Activated CD4-positive, alpha-beta T cell treated with anti-CD3 and anti-CD28 coated beads, Interleukin-2, amount 50 U/mL, for 48 hours (primary cell): ENCODE measurements at places on chromosomes 7 and 10.

DNA sequence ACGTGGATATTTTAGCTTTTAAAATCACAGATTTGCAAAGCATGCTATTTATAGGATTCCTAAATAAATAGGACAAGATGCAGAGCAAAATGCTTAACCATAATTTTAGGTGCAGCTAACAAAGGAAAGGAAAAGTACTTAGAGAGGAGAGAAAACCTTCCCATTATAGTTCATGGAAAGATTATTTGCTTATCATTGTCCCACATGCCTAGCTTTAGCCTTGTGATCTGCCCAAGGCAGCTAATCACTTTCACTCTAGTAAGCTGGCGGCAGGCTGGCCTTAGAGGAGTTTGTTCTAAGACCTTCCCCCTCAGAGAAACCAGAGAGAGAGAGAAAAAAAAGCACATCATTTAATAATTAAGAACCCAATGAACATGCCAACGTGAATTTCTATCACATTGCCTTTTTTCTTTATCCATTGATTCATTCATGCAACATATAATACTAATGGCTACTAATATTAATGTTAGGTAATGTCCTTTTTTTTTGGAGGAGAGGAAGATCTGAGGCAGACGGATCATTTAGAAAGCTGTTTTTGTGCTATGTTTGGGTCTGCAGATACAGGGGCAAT lies 274.6 kb downstream of the ARL4A start:
- DNase-seq = no peak

DNA sequence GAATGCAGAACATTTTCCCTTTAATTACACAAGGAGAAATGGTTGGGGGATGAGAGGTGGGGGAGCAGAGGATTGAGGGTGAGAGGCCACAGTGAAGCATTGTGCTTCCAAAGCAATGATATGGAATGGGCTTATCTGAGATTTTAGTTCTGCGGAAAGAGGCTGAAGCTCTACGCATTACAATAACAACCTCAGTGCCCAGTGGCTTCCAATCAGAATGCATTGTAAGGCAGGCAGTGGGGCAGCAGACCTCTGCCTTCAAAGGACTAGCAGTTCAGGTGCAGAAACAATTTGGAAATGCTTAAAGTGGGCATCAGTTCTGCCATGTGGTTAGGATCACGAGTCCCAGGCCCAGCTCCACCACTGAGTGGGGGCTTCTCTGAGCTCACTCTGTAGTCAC lies 251.0 kb upstream of the ZMIZ1 start:
- DNase-seq = no peak

GRCh38 chr10:88413412-88413811 lies 169.7 kb downstream of the RNLS start:
- no peak for DNase-seq

DNA sequence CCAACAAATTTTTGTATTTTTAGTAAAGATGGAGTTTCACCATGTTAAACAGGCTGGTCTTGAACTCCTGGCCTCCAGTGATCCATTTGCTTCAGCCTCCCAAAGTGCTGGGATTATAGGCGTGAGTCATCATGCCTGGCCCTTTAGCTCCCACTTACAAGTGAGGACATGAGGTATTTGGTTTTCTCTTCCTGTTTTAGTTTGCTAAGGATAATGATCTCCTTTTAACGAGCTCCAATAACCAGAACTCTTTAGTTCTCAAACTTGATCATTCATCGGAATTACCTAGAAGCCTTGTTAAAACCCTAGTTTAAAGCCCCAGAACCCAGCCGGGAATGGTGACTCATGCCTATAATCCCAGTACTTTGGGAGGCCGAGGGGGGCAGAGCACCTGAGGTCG lies 481.4 kb downstream of the TYW1 start:
- no peak for DNase-seq

DNA sequence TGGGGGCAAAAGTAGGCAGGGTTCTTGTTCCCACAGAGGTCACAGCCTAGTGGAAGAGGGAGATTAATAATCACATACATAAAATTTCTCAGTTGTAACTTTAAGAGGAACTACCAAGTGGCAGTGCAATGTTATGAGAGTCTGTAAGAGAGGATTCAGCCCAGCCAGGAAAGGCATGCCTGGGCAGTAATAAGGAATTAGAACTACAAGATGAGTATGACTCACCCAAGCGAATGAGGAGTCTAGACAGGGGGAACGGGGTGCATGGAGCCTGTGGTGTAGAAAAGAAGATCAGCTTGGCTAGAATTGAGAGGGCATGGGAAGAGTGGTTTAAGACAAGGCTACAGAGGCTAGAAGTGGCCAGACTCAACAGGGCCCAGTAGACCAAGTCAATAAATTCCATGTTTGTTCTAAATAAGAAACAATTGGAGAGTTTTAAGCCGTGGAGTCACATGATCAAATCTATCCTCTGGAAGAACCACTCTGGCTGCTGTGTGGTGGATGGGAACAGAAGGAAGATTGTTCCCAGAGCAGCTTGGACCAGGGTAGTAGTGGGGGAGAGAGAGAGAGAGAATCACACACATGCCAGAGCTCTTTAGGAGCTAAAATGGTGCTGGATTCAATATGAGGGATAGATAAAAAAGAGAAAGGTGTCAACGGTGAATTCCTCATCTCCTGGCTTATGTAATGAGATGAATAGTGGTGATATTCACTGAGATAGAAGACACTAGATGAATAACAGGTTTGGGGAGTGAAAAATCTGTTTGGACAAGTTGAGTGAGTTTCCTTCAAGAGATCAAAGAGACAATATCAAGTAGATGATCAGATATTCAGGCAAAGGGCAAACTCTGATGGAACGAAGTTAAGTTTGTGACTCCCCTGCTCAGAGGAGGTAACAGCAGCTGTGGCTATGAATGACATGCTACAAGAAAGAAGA lies 265.1 kb downstream of the FGFR2 start:
- no peak for DNase-seq

- DNase-seq = no peak
Observed at GRCh38 chr7:37150180-37150579, 298.5 kb downstream of the ELMO1 start.

- peak; percentile 51 for DNase-seq
Observed at GRCh38 chr10:50310560-50311174, 59.4 kb upstream of the ASAH2 start.

- DNase-seq = no peak
Observed at GRCh38 chr10:76382381-76382851, 951.0 kb downstream of the LRMDA start.

GRCh38 chr10:121070275-121071070 lies 219.3 kb downstream of the WDR11 start:
- DNase-seq = no peak

- DNase-seq = no peak
Observed at GRCh38 chr10:19947215-19947614, 131.0 kb downstream of the PLXDC2 start.

DNA sequence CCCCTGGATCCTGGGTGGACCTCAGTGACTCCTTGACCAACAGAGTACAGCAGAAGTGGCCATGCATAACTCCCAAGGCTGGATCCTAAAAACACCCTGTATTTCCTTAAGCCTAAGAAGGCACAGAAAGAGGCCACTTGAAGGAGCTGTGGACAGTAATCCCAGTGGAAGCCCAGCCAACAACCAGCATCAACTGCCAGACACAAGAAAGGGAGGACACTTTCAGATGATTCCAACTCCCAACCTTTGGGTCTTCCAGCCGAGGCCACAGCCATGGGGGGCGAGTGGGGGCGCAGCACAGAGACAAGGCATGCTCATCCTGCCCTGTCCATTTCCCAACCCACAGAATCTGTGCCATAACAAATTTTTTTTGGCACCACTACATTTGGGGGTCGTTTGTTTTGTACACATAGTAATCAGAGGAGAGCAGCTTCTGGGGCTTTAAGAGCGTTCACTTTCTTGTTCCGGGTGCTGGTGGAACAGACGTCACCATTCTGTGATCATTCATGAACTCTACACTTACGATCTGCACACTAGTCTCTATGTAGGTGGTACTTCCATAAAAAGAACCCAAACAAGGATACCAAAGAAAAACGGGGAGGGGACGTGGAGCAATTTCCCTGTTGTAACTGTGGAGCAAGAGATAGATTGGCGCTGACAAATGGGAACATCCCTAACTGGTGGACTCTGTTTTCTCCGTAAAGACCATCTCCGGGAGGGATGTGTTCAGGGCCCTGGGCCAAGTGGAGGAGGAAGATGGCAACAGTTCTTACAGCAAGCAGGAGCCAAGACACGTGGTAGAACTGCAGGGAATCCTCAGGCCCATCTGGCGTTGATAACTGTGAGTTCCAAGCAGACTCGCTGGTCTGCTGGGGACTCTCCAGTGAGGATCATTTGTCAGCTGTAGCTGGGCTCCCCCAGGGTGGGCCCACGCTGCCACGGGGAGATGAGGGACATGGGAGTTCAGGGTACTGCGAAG lies 6.0 kb upstream of the SLC29A3 start:
- no peak for DNase-seq

DNA sequence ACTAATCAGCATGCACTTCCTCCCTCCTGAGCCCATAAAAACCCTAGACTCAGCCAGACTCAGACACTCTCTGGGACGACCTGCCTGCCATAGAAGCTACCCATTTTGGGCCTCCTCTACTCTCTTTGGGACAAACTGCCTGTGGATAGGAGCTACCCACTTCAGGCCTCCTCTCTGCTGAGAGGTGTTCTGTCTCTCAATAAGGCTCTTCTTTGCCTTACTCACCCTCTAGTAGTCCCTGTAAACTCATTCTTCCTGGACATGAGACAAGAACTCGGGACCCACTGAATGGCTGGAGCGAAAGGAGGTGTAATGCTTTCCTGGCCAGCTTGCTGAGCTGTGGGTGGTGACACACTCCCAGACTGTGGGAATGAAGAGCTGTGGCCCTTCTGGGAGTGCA lies 424.8 kb upstream of the FZD8 start:
- no peak for DNase-seq

DNA sequence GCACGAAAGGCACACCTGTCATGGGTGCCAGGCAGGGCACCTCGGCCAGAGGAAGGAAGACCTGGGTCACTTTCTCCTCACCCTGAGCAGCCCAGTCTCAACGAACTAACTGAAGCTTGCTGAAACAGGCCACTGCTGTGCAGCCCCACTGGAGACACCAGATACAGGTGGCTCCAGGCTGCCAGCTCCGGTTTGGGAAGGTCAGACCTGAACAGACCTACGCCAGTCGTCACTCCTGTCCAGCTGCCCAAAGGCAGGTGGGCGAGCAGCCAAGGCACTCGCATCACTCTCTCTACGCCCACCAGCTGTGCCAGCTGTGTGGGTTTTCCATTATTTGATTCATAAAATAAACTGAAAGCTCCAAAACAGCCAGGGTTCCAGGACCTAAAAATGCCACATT lies 256.1 kb downstream of the ZMYND11 start:
- DNase-seq = no peak

- no peak for DNase-seq
Observed at GRCh38 chr10:38050212-38050611, 39.7 kb downstream of the ZNF33A start.

DNA sequence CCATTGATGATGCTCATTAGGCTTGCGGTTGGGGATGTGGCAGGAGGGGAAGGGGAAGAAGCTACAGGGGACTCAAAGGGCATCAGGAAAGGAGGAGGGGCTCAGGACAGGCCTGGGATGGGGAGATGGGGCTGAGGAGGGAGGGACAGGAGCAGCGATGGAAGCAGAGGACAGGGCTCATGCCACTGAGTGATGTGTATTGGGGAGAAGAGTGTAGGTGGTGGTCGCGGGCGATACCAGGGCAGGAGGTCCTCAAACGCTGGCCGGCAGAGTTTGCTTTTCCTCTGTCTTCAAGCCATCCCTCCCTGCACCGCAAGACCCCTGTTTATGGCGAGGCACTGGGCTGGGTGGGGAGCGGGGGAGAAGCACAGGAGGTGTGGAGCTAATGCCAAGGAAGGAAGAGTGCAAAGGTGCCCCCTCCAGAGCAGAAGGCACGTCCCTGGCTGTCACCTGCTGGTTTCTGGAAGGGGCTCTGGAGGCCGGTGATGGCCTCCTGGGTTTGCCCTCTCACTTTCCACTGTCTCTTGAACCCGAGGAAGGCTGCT lies 134.7 kb downstream of the SVIL start:
- no peak for DNase-seq

GRCh38 chr7:30193336-30193943 lies 58.7 kb downstream of the MTURN start:
- no peak for DNase-seq

GRCh38 chr10:22230158-22230833 lies 12.5 kb upstream of the EBLN1 start:
- no peak for DNase-seq

DNA sequence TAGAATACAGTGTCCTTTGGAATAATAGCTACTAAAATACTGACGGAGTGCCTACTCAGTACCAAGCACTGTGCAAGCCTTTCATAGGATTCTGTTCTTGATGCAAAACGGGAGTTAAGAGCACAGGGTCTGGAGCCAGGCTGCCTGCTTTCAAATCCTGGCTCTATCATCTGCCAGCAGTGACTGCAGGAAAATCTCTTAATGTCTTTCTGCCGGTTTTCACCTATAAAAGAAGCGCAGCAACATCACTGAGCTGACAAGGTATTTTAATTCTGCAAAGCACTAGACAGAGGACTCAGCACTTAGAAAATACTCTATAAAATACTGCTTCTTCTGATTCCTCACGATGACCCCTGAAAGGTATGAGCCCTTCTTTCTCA lies 659 bp downstream of the FIGNL1 start:
- DNase-seq = no peak

DNA sequence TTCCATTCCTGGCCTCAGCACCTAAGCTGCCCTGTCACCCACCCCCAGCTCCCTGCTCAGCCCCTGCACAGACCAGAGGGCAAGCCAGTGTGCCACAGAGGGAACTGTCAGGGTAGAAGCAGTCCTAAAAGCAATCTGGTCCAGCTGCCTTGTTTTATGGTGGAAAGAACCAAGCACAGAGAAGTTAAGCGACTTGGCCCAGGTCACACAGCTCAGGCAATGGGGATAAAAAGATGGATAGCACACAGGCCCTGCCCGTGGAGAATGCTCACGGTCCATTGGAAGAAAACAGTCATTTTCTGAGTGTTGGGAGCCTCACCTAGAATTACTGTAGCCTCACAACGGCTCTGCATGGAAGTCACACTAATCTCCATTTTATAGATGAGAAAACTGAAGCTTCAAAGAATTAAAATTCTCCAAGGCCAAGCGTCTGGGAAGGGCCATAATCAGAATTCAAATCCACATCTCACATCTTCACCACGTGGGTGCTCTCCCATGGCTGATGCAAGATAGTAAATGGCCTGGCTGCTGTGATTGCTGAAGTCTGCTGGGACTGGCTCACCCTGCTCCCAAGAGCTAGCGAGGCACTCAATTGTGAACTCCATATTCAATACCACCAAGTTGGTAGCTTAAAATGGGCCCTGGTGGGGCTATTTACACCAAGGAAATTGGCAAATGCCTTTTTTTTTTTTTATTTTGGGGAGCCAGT lies 26.8 kb downstream of the C10orf105 start:
- no peak for DNase-seq

- no peak for DNase-seq
Observed at GRCh38 chr10:12749760-12750478, 251.6 kb downstream of the CCDC3 start.

DNA sequence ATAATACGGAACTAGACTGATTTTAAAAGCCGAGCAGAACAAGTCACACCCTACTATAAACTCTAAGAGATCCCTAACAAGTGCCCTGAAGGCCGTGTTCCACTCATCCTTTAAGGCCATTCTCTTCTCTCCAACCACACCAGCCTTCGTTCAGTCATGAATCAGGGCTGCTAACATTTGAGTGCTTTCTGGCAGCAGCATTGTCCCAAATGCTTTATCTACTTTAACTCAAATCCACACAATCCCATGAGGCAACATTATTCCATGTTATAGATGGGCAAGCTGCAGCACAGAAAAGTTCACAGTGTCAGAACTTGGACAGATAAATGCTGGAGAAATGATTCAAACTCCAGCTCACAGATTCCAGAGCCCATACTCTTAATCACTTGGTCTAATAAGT lies 73.5 kb downstream of the MALSU1 start:
- DNase-seq = no peak
